Stimulated activated CD4-positive, alpha-beta T cell treated with anti-CD3 and anti-CD28 coated beads, Interleukin-15, amount 100 ng/mL, for 1 hour (primary cell): ENCODE measurements at places on chromosomes 2 and 18.

DNA sequence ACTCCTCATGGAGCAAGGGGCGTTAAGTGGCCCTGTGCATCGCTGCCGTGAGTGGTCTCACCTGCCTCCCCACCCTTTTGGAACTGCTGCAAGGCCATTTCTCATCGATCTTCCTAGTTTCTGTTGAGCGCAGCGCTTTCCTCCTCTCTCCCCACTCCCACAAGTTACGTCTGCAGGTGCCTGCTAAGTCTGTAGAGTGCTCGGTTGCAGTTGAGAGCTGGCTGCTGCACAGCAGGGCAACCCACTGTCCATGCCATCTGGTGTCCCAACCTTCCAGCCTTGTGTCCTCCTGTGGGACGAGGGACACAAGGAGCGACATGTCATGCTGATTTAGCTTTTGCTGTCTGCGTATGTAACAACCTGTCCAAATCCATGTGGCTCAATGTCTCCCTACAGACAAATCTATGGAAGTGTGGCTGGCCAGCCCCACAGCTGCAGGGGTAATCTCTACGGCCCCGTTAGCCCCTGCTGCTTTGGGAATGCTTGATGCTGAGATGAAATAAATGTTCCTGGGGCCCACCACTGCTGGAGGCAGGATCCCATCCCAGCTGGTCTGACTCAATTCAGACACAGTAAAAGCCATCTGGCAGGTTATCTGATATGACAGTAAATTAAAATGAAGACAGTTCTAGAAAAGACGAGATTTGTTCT lies 68.1 kb upstream of the TCF7L1 start:
- DNase-seq, result no peak

- no peak for DNase-seq
Observed at GRCh38 chr2:206422493-206422892, 20.8 kb upstream of the ADAM23 start.

DNA sequence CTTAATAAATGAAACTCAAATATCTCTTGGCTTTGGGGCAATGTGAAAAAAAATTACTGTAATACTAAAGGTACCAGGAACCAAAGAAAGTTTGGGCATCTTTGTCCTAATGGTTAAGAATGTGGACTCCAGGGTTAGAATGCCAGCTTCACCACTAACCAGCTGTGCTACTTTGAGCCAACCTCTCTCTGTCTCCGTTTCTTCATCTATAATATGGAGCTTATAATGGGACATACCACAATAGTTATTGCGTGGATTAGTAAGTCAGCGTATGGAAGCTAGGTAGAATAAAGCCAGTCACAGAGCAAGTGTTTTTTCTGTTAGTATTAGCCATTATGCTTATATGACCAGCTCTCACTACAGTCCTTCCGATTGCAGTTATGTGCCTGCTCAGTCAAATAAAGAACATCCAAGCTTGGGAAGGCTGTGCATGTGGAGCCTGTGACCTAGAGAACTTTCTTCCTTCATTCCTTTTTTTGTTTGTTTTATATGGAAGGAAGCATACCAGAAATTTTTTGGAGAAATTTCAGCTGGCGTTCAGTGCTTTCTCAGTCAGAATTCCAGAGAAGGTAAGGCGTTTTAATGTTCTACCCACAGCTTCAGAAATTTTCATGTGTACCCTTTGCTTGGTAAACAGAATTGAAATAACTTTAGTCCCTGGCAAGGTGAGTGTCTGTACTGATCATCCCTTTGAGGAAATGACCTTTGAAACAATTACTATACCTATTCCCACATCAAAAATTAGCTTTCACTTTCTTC lies 114.0 kb upstream of the RND3 start:
- DNase-seq, result no peak

DNA sequence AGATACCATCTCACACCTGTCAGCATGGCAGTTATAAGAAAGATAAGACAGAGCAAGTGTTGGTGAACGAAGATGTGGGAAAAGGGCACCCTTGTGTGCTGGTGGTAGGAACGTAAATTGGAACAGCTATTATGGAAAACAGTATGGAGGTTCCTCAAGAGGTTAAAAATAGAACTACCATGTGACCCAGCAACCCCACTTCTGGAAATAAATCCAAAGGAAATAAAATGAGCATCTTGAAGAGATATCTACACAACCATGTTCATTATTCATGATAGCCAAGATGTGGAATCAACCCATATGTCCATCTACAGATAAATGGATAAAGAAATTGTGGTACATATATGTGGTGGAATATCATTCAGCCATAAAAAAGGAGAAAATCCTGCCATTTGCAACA lies 26.9 kb downstream of the NGEF start:
- DNase-seq, result no peak

- DNase-seq, result no peak
Observed at GRCh38 chr2:111995148-111995547, 59.9 kb upstream of the TMEM87B start.

DNA sequence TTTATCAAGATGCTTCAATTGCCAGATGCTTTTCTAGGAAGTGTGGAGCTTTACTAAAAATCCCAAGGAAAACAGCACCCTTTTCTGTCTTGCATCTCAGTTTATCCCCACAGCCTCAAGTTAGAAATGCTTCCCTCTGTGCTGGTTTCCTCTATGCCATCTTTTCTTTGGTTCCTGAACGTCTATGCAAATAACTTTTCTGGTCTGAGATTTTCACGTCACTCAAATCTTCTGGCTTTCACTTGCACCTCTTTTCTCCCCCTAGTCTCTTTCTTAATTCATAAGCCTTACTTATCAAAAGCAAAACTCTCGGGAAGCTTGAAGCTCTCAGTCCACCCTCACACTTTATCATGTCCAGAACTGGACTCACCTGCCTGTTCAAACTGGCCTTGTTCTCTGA lies 33.9 kb downstream of the ARHGAP25 start:
- no peak for DNase-seq

DNA sequence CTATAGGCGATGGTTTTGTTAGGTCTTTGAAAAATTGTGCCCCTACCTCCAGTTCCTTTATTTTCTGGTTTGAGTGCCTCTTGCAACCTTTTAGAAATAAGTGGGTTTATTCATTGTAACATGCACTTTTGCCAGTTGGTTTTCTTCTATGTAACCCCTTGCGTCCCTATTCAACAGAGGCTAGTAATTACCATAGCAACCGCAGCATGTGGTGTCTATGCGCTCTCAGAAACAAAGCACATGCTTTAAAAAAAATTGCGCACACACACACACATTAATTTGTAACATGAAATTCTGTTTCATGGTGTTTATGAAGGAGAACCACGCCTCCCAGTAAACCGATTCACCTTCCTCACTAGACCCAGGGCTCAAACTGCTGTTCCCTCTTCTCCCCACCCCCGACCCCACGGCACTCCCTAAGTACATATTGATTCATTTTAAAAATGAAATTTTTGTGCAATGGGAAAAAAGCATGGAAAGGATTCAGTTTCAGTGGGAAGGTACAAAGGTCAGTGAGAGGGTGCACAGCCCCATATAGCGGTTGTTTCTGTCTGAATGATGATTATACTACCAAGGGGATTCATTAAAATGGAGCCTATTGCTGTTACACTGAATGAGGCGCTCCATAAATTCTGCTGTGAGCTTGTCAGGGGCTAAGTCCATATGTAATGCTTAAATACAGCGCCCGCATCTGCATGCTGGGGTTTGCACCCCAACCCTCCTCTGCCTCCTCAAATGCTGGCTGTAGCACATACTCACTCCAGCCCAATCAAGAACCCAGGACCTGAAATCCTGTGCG lies 206.9 kb downstream of the ICOS start:
- DNase-seq, result no peak

GRCh38 chr2:126494593-126494992 lies 161.4 kb upstream of the GYPC start:
- no peak for DNase-seq
